Daoy (cell line): ENCODE measurements at places on chromosomes 11 and 22. TPM values are rescaled to one million over a fixed set of nuclear protein-coding genes. Genes with fewer than 3 reads are reported as not detected.

The TM7SF2 gene
- total RNA-seq = 3.2 and 4.0 TPM in 2 replicates

The GRM5 gene
- not detected in 2 replicates for total RNA-seq

The OR4D5 gene
- not detected in 2 replicates for total RNA-seq

The SNU13 gene
- 98.1 and 98.8 TPM in 2 replicates for total RNA-seq

The HBG1 gene
- not detected in 2 replicates for total RNA-seq

The KRTAP5-7 gene
- total RNA-seq = not detected in 2 replicates

The CYP2D6 gene
- total RNA-seq = 0.03 and 0.40 TPM in 2 replicates

The DNAJC4 gene
- 1.7 and 2.7 TPM in 2 replicates for total RNA-seq

The MS4A4E gene
- total RNA-seq = not detected in 2 replicates

The FOLR3 gene
- not detected in 2 replicates for total RNA-seq

The CCDC88B gene
- 1.7 and 2.1 TPM in 2 replicates for total RNA-seq

The RNASEH2C gene
- total RNA-seq = 61.2 and 80.5 TPM in 2 replicates

The NAALAD2 gene
- 0.63 and 1.9 TPM in 2 replicates for total RNA-seq

The RIMBP3C gene
- total RNA-seq = 1.2 TPM in 1 of 2 replicates, not detected in the other
